RWPE1 (cell line): ENCODE measurements at places on chromosomes 3 and 15.

DNA sequence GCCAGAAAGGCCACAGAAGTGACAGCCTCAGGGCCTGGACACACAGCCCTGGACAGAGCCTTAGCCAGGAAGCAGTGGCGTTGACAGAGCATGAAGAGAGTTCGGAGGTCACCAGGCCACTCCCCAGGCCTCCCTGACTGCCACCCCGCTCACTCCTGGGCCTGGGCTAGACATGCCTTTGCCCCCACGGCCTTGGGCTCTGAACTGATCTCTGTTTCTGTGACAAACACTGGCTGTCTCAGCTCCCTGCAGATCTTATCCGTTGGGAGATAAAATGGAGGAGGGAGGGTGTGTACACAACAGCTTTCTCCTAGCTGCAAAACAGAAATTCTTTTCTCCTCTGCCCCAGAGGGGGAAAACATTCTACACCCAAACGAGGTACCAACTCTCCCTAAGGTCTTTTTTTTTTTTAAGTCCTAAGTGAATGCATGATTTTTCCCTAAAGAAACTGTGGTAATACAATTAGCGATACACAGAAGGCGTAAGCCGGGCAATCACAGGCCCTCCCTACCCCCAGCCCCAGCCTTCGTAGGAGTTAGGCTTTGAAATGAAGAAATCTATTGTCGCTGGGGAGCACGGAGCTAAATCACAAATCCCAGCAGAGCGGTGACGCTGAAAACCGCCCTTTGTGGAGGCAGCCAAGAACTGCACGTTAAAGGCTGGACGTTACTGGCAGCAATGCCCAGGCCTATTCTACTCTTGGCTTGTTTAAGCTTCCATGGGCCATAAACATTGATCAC, 45.0 kb downstream of the SRGAP3 start:
- DNase-seq: no peak

DNA sequence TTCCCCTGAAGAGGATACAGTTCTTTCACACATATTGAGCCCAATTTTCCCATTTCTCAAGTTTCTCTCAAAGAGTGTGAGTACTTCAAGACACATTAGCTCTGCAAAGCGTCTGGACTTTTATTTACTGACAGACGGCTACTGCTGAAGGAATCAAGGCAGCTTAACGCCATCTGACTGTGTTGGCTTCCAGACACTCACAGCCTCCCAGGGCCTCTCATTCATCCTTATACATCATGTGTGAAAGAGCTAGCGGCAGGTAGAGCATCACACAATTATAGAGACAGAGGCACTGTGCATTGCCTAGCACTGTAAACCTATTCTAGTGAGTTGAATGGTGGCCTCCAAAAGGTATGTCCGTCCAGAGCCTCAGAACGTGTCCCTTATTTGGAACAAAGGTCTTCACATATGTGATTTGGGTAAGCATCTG, 284.1 kb upstream of the STT3B start:
- DNase-seq: no peak

DNA sequence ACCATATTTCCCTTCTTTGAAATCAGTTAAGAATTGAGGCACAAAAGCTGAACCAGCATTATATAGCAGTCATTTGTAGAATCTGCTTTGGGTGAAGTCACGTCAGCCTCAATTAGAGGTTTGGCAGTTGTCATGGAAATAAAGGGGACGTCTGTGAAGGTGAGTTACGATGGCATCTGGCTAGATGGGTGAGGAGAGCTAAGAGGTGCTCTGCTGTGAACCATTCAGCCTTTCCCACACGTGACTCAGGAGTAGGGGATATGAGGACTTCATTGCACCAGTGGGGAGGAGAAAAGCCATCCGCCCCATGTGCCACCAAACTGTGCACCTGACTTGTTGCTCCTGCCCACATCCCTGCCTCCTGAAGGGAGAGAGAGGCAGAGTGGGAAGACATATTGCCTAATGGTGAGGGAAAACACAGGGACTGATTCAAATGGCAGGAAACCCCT, 2.8 kb upstream of the C15orf40 start:
- no peak for DNase-seq

GRCh38 chr3:152385761-152386160, 117.0 kb downstream of the MBNL1 start:
- no peak for DNase-seq

GRCh38 chr3:30435861-30436331, 170.5 kb upstream of the TGFBR2 start:
- DNase-seq: no peak

- no peak for DNase-seq
These were observed 977.9 kb upstream of the GBE1 start for GRCh38 chr3:82739390-82739789.

GRCh38 chr15:26391567-26392194, 381.2 kb downstream of the GABRB3 start:
- no peak for DNase-seq

DNA sequence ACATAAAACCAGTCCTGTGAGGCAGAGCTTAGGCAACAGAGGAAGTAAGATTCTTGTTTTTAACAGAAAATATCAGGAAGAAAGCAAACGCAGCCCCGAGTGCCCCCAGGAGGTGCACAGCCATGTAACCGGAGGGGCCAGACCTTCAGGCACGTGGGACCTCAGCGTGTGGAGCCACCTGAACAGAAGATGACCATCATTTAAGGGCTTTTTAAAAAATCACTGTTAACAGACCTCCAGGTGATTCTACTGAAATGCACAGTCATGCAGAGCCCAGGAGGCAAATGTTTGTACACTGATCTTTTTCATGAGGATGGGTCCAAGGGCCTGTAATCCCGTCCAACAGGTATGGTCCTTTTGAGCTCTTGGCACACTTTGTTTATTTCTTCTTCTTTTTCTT, 38.8 kb downstream of the SPG21 start:
- DNase-seq: no peak

DNA sequence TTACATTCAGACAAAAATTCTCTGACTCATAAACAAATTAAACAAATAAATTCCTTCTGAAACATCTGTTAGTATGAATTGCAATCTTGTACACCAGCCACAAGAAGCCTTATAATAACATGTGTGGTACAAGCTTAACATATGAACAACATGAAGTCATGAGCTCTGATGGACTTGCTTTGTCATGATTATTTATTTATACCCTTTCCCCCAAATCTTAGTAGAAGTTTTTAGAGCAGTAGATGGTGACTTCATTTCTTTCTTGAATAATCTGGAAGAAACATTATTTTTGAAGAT, 633.4 kb downstream of the EPHA3 start:
- no peak for DNase-seq

GRCh38 chr3:143601723-143602484, 246.4 kb downstream of the SLC9A9 start:
- peak; percentile 23 for DNase-seq

- DNase-seq: no peak
These were observed 225.9 kb downstream of the ITPR1 start for GRCh38 chr3:4719046-4719501.

- DNase-seq: no peak
These were observed 80.9 kb downstream of the DUT start for GRCh38 chr15:48411971-48412591.

GRCh38 chr3:154792828-154793227, 287.3 kb upstream of the MME start:
- DNase-seq: no peak

- peak; percentile 17 for DNase-seq
These were observed 81.6 kb downstream of the LRRC49 start for GRCh38 chr15:70974004-70974832.
